Mesothelial cell of epicardium (in vitro differentiated cells): ENCODE measurements at places on chromosomes 16 and 17. TPM values are rescaled to one million over a fixed set of nuclear protein-coding genes. Genes with fewer than 3 reads are reported as not detected.

- no peak for DNase-seq
- no peaks in the 10 kb centered on the region for H3K36me3 ChIP-seq
- H3K27me3 ChIP-seq: no peaks in the 10 kb centered on the region
- no peak overlapping the region for H3K4me3 ChIP-seq
- peaks cover 9% of the 10 kb centered on the region for H3K4me1 ChIP-seq
Observed at GRCh38 chr17:12536021-12536420, 129.7 kb upstream of the MYOCD start.

DNA sequence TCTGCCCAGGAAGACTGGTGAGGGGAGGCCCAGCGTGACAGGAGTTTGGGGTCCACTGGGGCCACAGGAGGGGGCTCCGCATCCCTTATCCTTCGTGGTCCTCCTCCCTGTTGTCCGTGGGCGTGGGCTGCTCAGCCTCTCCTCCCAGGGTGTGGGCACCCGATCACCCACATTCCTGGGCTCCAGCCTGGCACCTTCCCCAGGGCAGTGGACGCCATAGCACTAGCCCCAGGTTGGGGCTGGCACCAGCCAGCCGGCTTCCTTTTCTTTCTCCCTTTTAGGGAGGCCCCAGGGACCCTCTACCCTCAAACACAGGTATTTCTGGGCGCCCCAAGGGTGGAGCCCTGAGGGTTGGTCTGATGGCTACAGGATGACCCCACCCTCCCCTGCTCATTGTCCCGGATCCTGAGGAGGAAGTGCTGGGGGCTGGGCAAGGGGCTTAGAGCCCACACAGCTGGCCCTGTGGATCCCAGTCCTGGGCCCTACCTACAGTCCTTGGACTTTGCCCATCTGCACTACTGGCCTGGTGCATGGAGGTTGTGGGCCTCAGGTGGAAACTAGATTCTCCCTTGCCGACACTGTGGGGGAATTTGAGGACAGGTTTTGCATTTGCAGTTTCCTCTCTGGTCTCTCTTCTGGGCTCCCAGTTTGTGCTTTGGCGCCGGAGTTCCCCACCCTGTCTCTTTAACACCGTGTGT lies 1.1 kb downstream of the KIF1C start:
- peaks cover 16% of the 10 kb centered on the region for H3K4me1 ChIP-seq
- H3K27ac ChIP-seq: peak overlapping the region; percentile 30
- H3K4me3 ChIP-seq: peak overlapping the region; percentile 86
- peaks cover 5% of the 10 kb centered on the region for H3K27me3 ChIP-seq
- DNase-seq: no peak

DNA sequence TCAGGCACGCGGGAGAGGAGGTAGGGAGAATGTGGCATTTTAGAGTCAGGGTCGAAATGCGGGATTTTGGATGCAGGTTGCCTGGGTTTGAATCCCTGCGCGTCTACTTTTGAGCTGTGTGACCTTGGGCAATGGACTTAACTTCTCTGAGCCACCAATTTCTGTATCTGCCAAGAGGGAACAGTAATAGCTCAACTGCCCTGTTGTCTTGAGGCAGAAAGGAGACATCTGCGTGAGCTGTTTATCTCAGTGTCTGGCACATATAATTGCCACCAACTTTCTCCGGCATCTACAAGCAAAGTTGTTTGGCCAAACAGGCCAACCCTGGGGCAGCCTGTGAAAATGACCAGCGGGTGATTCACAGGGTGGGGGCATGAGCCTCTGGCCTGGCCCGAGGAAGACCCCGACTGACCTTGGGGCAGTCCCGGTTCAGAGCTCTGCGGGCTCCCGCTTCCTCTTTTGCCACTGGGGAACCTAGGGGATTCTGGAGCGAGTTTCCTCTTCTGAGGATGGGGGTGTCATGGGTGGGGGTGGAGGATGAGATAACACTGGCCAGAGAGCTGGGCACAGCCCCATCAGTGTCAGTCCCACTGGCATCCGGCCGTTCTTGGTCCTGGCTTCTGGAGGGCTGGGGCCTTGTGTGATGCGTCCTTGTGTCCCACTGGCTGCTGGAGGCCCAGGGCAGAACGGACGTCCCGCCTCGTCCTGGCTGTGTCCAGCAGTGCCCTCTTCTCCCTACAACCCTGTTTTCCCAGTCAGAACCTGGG lies 1.3 kb downstream of the SNN start:
- no peak for DNase-seq
- H3K4me1 ChIP-seq: peaks cover 23% of the 10 kb centered on the region
- no peaks in the 10 kb centered on the region for H3K36me3 ChIP-seq
- no peaks in the 10 kb centered on the region for H3K27me3 ChIP-seq
- H3K27ac ChIP-seq: peak overlapping the region; percentile 71

- no peaks in the 10 kb centered on the region for H3K27me3 ChIP-seq
- no peak for DNase-seq
- peaks cover 9% of the 10 kb centered on the region for H3K4me1 ChIP-seq
- H3K4me3 ChIP-seq: no peak overlapping the region
Observed at GRCh38 chr17:21193031-21193430, 20.9 kb downstream of the TMEM11 start.

- H3K36me3 ChIP-seq: no peaks in the 10 kb centered on the region
- H3K27ac ChIP-seq: no peak overlapping the region
- no peak for DNase-seq
- peaks cover 5% of the 10 kb centered on the region for H3K27me3 ChIP-seq
- H3K4me3 ChIP-seq: no peak overlapping the region
Observed at GRCh38 chr16:7440886-7441400, 108.3 kb downstream of the RBFOX1 start.

DNA sequence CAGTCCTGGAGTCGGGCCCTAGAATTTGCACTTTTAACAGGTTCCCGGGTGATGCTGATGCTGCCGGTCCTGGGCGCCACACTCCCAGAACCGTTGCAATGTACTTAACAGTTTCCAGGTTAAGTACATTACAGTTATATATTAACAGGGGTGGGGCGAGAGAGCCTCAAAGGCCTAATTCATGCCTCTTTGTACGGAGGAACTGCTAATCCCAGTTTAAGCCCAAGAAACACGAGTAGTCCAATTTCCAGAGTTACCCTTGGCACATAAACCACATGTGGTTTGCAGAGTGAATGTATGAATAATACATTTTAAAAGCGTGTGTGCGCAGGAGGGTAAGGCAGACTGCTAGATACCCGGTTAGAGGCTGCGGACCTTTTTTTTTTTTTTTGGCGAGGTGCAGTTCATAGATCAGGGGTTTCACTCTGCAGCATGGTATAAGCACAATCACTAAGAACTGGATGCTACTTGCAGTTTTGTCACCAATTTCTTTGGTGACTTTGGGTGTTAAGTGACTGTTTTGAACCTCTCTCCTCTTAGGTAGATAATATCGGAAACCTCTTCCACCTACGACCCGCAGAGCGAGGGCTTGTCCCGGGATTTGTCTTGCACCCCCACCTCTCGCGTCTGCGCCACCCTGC lies 713 bp downstream of the COX11 start:
- H3K27ac ChIP-seq: peak overlapping the region; percentile 36
- H3K36me3 ChIP-seq: peaks cover 7% of the 10 kb centered on the region
- H3K4me1 ChIP-seq: peaks cover 19% of the 10 kb centered on the region
- no peak overlapping the region for H3K4me3 ChIP-seq

DNA sequence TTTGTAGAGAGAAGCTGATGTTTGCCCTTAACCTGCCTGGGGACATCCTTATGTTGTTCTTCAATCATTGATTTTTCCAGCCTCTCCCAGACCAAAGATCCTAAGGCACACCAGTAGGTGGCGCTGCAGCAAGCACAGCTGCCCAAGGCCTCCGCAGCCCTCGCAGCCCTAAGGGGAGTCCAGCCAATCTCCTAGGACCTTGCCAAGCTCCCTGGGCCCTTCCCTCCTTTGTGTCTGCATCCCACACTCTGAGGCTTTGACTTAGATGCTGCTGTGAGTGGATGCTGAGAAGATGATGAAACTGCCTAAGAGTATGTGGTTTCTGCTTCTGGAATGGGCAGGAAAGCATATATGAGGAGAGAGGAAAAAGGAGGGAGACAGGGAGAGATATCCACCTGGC lies 47.1 kb downstream of the SPACA3 start:
- peaks cover 2% of the 10 kb centered on the region for H3K27me3 ChIP-seq
- peak; percentile 68 for DNase-seq
- H3K4me3 ChIP-seq: no peak overlapping the region

DNA sequence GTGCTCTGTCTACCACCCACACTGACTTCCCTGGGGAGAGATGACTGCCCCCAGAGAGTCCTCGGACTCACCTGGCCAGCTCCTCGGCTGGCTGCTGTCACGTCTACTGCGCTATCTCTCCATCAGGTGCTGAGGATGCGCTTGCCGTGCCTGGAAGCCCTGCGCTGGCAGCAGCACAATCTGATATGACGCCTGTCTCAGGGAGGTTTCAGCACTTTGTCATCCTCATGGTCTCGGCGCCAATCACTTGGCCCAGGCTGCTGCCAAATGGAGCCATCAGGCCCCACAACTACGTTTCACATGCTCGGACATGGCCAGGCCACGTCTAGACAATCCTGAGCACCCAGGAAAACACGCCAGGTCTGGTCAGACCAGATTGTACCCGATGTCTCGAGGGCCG lies 46.7 kb downstream of the FOXL1 start:
- peaks cover 6% of the 10 kb centered on the region for H3K27me3 ChIP-seq
- DNase-seq: no peak
- H3K36me3 ChIP-seq: no peaks in the 10 kb centered on the region

DNA sequence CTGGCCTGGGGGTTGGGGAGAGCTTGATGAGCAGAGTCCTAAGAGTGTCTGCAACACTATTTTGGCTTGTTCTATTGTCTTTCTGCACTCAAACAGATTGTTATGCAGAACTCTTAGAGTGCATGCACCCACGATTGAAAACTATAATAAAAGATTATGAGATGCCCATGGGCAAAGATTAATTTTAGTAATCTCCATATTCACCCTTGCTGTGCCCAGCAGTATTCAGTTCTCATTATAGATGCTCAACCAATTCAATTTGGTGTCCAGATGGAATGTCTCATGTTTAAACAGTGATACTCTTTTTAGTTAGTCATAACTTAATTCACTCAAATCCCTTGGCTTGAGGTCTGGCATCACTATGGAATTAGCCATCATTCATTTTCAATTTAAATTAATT lies 952.5 kb downstream of the CDH8 start:
- H3K4me3 ChIP-seq: no peak overlapping the region
- DNase-seq: no peak
- H3K36me3 ChIP-seq: no peaks in the 10 kb centered on the region
- H3K4me1 ChIP-seq: no peaks in the 10 kb centered on the region

DNA sequence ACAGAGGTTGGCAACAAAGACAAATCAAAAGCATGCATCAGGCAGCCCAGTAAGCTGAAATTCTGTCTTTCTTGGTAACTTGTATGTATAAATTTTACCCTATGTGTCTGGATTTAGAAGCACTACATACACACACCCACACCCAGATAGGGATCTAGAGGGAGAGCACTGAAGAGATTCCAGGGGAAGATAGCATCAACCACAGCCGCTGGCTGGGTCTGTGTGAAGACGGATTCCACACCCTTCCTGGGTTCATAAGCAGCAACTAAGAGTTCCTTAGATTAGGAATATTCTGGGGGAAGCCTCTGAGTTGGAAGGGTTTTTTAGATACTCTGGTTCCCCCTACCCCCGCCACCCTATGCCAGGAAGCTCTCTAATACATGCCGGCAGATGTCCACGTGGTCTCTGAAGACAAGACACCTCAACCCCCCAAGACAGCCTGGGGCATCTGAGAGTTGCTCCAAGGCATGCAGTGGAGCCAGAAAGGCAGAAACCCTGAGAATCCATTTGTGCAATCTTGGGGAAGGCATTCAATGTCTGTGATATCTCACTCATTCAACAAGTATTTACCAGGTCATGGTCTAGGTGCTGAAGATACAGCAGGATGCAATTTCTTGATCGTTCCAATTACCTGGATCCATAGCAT lies 86.4 kb downstream of the NOG start:
- H3K4me1 ChIP-seq: peaks cover 28% of the 10 kb centered on the region
- no peak overlapping the region for H3K27ac ChIP-seq
- H3K27me3 ChIP-seq: peaks cover 50% of the 10 kb centered on the region
- H3K4me3 ChIP-seq: no peak overlapping the region

- no peak overlapping the region for H3K4me3 ChIP-seq
- H3K27ac ChIP-seq: no peak overlapping the region
- H3K4me1 ChIP-seq: peaks cover 5% of the 10 kb centered on the region
- no peaks in the 10 kb centered on the region for H3K36me3 ChIP-seq
- no peaks in the 10 kb centered on the region for H3K27me3 ChIP-seq
- DNase-seq: no peak
Observed at GRCh38 chr17:19718041-19718612, 1.7 kb upstream of the SLC47A2 start.

DNA sequence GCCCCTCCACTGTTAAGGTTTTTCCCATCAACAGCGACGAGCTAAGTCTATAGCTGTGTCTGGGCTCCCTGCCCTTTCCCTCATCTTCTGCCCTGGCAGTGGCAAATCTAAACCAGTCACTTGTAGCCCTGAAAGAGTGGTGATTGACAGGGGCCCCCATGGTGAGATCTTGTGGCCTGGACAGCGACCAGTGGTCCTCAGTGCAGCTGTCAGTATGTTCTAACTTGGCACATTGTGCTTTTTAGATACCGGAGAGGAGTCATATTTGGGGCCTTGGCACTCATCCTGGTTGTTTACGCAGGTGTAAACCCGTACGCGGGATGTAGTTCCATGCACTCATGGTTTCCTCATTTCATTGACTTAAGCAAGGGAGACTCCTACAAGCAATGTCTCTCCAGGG lies 57.5 kb upstream of the ARHGAP44 start:
- H3K4me1 ChIP-seq: peaks cover 56% of the 10 kb centered on the region
- H3K27ac ChIP-seq: no peak overlapping the region
- no peaks in the 10 kb centered on the region for H3K27me3 ChIP-seq
- no peak for DNase-seq

DNA sequence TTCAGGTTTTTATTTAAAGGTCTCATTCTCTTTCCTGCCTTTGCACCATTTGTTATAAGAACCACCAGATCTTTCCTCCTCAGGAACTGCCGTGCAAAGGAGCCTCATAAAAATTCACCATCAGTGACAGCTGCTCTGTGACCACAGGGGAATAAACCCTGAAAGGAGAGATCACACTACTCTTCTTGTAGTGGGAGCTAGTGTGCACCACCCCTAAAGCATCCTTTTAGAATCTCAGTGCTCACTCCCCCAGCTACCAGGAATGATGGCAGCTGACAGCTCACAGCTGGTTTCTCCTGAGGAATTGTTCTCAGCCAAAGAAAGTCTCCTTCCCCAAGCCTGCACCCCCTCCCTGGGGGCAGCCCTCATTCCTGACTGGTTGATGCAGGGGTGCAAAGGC lies 18.7 kb downstream of the VAT1L start:
- no peak overlapping the region for H3K4me3 ChIP-seq
- peaks cover 4% of the 10 kb centered on the region for H3K4me1 ChIP-seq
- H3K36me3 ChIP-seq: no peaks in the 10 kb centered on the region
- no peak overlapping the region for H3K27ac ChIP-seq

DNA sequence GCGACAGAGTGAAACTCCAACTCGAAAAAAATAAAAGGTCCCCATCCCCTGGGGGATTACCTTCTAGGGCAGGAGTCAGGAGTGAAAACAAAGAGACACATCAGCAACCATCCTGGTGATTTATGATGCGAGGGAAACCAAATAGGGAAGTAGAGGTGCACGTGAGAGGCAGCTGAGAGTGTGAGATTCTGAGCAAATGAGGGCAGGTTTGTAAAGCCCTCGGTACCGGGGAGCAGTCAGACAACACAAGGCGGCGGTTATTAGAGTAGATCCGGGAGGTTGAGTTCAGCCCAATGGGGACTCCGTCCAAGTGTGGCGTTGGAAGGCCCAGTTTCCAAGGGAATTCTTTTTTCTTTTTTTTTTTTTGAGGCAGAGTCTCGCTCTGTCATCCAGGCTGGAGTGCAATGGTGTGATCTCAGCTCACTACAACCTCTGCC lies 7.4 kb upstream of the ARMC7 start:
- peaks cover 33% of the 10 kb centered on the region for H3K36me3 ChIP-seq
- H3K4me3 ChIP-seq: no peak overlapping the region
- H3K27ac ChIP-seq: no peak overlapping the region
- no peaks in the 10 kb centered on the region for H3K27me3 ChIP-seq

The SLC16A13 gene
- total RNA-seq: 10.4 to 10.7 TPM (median 10.7 TPM) in 3 replicates

The ADCY7 gene
- 23.5 to 25.7 TPM (median 24.8 TPM) in 3 replicates for total RNA-seq

The SRCIN1 gene
- 19.4 to 21.4 TPM (median 20.8 TPM) in 3 replicates for total RNA-seq

The ZPBP2 gene
- total RNA-seq: not detected in 3 replicates

The CDH5 gene
- 0.09 to 0.27 TPM (median 0.16 TPM) in 3 replicates for total RNA-seq

The PLLP gene
- total RNA-seq: 1.1 to 1.8 TPM (median 1.2 TPM) in 3 replicates

The CACNG5 gene
- total RNA-seq: not detected in 3 replicates
